ENCODE measurements at places on chromosomes 2 and 18. TPM values are rescaled to one million over a fixed set of nuclear protein-coding genes. Genes with fewer than 3 reads are reported as not detected.

- no peak overlapping the region for H3K4me3 ChIP-seq
- H3K27me3 ChIP-seq = no peaks in the 10 kb centered on the region
- no peaks in the 10 kb centered on the region for H3K36me3 ChIP-seq
- H3K27ac ChIP-seq = no peak overlapping the region
- H3K4me1 ChIP-seq = no peaks in the 10 kb centered on the region
- no peak for DNase-seq
Observed at GRCh38 chr2:239409976-239410375, 9.2 kb upstream of the HDAC4 start.

GRCh38 chr18:2425426-2426317 lies 145.6 kb downstream of the METTL4 start:
- H3K36me3 ChIP-seq = no peaks in the 10 kb centered on the region
- no peaks in the 10 kb centered on the region for H3K27me3 ChIP-seq
- no peak overlapping the region for H3K4me3 ChIP-seq
- H3K4me1 ChIP-seq = no peaks in the 10 kb centered on the region
- DNase-seq = no peak

GRCh38 chr2:62180975-62181374 lies 14.9 kb upstream of the B3GNT2 start:
- no peaks in the 10 kb centered on the region for H3K36me3 ChIP-seq
- no peak overlapping the region for H3K4me3 ChIP-seq
- no peak for DNase-seq

GRCh38 chr18:46946656-46947282 lies 29.4 kb downstream of the KATNAL2 start:
- H3K4me3 ChIP-seq = peak overlapping the region; percentile 64
- H3K27ac ChIP-seq = no peak overlapping the region
- H3K27me3 ChIP-seq = no peaks in the 10 kb centered on the region
- no peaks in the 10 kb centered on the region for H3K36me3 ChIP-seq

- no peaks in the 10 kb centered on the region for H3K27me3 ChIP-seq
- H3K36me3 ChIP-seq = no peaks in the 10 kb centered on the region
- H3K4me1 ChIP-seq = no peaks in the 10 kb centered on the region
Observed at GRCh38 chr2:64514008-64514407, 10.1 kb upstream of the AFTPH start.

DNA sequence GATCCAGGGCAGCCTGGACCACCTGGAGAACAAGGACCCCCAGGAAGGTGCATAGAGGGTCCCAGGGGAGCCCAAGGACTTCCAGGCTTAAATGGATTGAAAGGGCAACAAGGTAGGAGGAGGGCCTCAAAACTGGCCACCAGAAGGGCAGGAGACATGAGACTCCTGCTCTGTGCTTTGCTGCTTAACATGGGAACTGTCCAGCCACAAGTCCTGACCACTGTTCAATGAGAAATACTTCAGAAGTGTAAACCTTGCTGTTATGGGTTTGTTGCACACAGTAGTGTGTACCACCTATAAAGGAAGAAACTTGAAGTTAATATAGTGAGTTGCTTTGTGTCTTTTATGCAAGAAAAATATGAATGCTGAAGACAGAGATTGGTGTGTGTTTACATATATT lies 44.2 kb upstream of the MFF start:
- H3K36me3 ChIP-seq = no peaks in the 10 kb centered on the region
- no peak overlapping the region for H3K27ac ChIP-seq
- no peaks in the 10 kb centered on the region for H3K27me3 ChIP-seq
- no peak for DNase-seq

DNA sequence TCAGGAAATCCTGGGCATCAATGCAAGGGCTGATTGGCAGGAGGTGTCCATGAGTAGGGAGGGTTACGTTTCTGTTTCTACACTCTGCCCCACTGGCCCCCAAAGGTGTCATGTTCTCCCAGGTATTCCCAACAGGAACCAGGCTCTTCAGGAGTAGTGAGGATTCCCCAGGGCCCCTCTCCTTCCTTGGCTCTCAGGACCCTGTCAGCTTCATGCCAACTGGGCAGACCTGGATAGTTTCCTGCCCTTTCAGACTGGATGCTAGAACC lies 480.6 kb upstream of the HS6ST1 start:
- no peaks in the 10 kb centered on the region for H3K4me1 ChIP-seq
- peak; percentile 11 for DNase-seq
- H3K4me3 ChIP-seq = no peak overlapping the region
- H3K27me3 ChIP-seq = no peaks in the 10 kb centered on the region
- no peaks in the 10 kb centered on the region for H3K36me3 ChIP-seq

GRCh38 chr2:98702127-98702802 lies 28.7 kb downstream of the MGAT4A start:
- H3K27ac ChIP-seq = peak overlapping the region; percentile 21
- no peak overlapping the region for H3K4me3 ChIP-seq
- no peak for DNase-seq
- peaks cover 39% of the 10 kb centered on the region for H3K4me1 ChIP-seq

DNA sequence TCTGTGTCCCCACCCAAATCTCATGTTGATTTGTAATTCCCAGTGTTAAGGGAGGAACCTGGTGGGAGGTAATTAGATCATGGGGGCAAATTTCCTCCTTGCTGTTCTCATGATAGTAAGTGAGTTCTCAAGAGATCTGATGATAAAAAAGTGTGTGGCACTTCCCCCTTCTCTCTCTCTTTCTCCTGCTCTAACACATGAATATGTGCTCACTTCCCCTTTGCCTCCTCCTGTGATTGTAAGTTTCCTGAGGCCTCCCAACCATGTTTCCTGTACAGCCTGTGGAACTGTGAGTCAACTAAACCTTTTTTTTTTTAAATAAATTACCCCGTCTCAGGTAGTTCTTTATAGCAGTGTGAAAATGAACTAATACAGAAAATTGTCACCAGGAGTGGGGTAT lies 380.0 kb downstream of the MEIS1 start:
- no peaks in the 10 kb centered on the region for H3K4me1 ChIP-seq
- H3K27ac ChIP-seq = no peak overlapping the region
- no peaks in the 10 kb centered on the region for H3K36me3 ChIP-seq
- no peak overlapping the region for H3K4me3 ChIP-seq
- no peaks in the 10 kb centered on the region for H3K27me3 ChIP-seq

DNA sequence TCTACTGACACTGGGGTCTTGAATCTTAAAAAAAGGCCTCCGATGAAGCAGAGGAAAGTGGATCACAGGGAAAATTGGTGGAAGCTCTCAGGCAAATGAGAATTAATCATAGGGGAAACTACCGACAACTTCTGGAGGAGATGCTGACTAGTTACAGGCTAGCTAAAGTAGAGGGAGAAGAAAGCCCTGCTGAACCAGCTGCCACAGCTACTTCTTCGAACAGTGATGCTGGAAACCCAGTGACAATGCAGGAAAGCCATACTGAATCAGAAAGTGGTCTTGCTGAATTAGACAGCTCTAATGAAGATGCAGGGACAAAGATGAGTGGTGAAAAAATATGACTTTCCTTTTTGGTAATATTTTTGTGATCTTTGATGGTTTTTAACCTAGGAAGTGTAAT lies 44.9 kb upstream of the SLC3A1 start:
- no peak for DNase-seq
- H3K4me3 ChIP-seq = no peak overlapping the region
- no peaks in the 10 kb centered on the region for H3K36me3 ChIP-seq
- no peaks in the 10 kb centered on the region for H3K27me3 ChIP-seq
- H3K27ac ChIP-seq = no peak overlapping the region
- H3K4me1 ChIP-seq = no peaks in the 10 kb centered on the region

GRCh38 chr2:172931918-172932520 lies 143.6 kb upstream of the MAP3K20 start:
- no peaks in the 10 kb centered on the region for H3K27me3 ChIP-seq
- no peaks in the 10 kb centered on the region for H3K36me3 ChIP-seq
- H3K4me1 ChIP-seq = peaks cover 26% of the 10 kb centered on the region
- peak overlapping the region; percentile 73 for H3K27ac ChIP-seq

- H3K4me3 ChIP-seq = no peak overlapping the region
- DNase-seq = no peak
Observed at GRCh38 chr2:177419274-177419673, 26.7 kb downstream of the AGPS start.

- no peak overlapping the region for H3K27ac ChIP-seq
- H3K4me1 ChIP-seq = no peaks in the 10 kb centered on the region
- H3K27me3 ChIP-seq = no peaks in the 10 kb centered on the region
- DNase-seq = no peak
- no peaks in the 10 kb centered on the region for H3K36me3 ChIP-seq
Observed at GRCh38 chr18:42107691-42108450, 152.8 kb downstream of the PIK3C3 start.

- DNase-seq = no peak
- H3K27ac ChIP-seq = no peak overlapping the region
- no peaks in the 10 kb centered on the region for H3K27me3 ChIP-seq
- no peak overlapping the region for H3K4me3 ChIP-seq
- H3K36me3 ChIP-seq = no peaks in the 10 kb centered on the region
Observed at GRCh38 chr2:11866358-11867335, 120.2 kb downstream of the LPIN1 start.

DNA sequence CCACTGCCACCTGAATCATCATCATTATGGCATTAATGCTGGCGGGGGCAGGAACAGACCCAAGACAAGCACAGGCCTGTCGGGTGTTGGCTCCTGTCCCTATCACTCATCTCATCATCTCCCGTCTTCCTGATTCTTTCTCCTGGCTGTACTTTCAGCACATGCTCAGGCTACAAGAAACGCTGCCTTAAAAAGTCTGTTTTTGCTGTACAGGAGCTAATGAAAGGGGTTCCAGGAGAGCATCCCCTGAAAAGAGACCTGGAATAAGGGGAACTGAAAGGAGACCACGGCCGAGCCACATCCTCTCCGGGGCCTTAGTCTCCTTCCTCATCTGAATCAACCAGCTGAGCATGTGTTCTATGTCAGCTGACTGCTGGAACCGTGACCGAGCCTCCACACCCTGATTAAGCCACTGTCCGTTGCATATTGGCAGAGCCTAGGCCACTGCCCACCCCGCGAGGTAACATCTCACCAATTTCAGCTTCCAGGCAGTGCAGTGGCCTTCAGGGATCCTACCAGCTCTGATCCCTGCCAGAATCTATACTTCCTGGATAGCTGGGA lies 62.6 kb downstream of the DNMT3A start:
- H3K27me3 ChIP-seq = no peaks in the 10 kb centered on the region
- peaks cover 46% of the 10 kb centered on the region for H3K4me1 ChIP-seq
- peak; percentile 83 for DNase-seq
- H3K27ac ChIP-seq = peak overlapping the region; percentile 86
- no peaks in the 10 kb centered on the region for H3K36me3 ChIP-seq
- no peak overlapping the region for H3K4me3 ChIP-seq

DNA sequence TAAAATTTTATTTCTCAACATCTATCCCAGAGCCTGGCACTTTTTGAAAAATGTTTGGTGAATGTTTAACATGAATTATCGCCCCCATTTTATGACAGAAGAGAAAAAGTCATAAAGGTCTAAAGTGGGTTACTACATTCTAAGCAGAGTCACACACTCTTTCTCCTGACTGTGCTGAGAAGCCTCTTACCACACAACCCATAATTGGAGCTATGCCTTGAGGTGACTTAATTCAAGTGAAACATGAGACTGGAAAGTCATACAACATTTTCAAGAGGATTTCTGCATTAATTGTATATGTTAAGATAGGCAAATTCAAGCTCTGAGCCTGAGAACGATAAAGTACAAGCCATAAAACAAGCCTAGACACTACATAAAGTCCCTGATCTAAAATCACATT lies 3.1 kb upstream of the DSEL start:
- no peak for DNase-seq
- no peaks in the 10 kb centered on the region for H3K36me3 ChIP-seq
- no peaks in the 10 kb centered on the region for H3K27me3 ChIP-seq
- H3K27ac ChIP-seq = no peak overlapping the region
- no peak overlapping the region for H3K4me3 ChIP-seq

DNA sequence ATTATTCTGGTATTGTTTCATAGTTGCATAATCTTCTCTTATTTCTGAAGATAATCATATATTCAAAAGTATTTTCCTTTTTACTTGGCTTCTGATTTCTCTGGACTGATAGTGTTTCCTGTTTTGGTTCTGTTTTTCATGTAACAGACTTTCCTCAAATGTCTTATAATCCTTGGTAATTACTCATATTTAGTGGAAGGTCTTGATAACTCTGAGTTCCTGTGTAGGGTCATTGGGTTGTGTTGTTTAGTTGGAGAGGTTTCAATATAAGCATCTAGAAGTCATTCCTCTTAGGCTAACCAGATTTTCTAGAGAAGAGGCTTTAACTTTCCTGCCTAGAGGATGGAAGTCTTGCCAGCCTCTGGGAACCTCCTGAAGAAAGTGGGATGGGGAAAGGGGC lies 23.8 kb downstream of the MFSD6 start:
- H3K36me3 ChIP-seq = peaks cover 9% of the 10 kb centered on the region
- peaks cover 6% of the 10 kb centered on the region for H3K4me1 ChIP-seq
- DNase-seq = no peak
- no peak overlapping the region for H3K27ac ChIP-seq

DNA sequence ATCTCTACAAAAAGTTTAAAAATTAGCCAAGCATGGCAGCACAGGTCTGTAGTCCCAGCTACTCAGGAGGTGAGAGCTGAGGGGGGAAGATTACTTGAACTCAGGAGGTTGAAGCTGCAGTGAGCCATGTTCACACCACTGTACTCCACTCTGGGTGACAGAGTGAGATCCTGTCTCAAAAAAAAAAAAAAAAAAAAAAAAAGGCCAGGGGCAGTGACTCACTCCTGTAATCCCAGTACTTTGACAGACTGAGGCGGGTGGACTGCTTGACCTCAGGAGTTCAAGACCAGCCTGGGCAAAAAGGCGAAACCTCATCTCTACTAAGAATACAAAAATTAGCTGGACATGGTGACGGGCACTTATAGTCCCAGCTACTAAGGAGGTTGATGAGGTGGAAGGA lies 37.0 kb downstream of the PUM2 start:
- H3K36me3 ChIP-seq = peaks cover 76% of the 10 kb centered on the region
- no peaks in the 10 kb centered on the region for H3K4me1 ChIP-seq
- no peak for DNase-seq

GRCh38 chr2:236593531-236593930 lies 23.9 kb downstream of the ACKR3 start:
- DNase-seq = no peak
- H3K4me3 ChIP-seq = no peak overlapping the region
- H3K27me3 ChIP-seq = no peaks in the 10 kb centered on the region
- no peaks in the 10 kb centered on the region for H3K36me3 ChIP-seq
- no peak overlapping the region for H3K27ac ChIP-seq

The IFIH1 gene
- total RNA-seq = 21.0 TPM

The SLC4A5 gene
- 24.2 TPM for total RNA-seq

The EGR4 gene
- not detected for total RNA-seq

The CFC1 gene
- total RNA-seq = not detected

The ANKRD62 gene
- total RNA-seq = 6.3 TPM

The AAK1 gene
- 55.9 TPM for total RNA-seq

The SETBP1 gene
- 18.2 TPM for total RNA-seq

The COL4A3 gene
- total RNA-seq = 93.6 TPM

The PIEZO2 gene
- total RNA-seq = 6.5 TPM

The CD207 gene
- 0.74 TPM for total RNA-seq

The SERPINB8 gene
- total RNA-seq = 32.5 TPM

The GREB1 gene
- total RNA-seq = 1.1 TPM
